Motor neuron (in vitro differentiated cells): ENCODE measurements at places on chromosomes 7 and 10. TPM values are rescaled to one million over a fixed set of nuclear protein-coding genes. Genes with fewer than 3 reads are reported as not detected.

Gene SFRP4
- total RNA-seq: 0.16 and 0.32 TPM in 2 replicates

Gene SORCS1
- 1.0 and 1.2 TPM in 2 replicates for total RNA-seq

Gene CYP2C19
- 0.52 and 0.68 TPM in 2 replicates for total RNA-seq

Gene SLC26A3
- not detected in 2 replicates for total RNA-seq

Gene AKR1C8
- total RNA-seq: 0.09 and 0.16 TPM in 2 replicates

Gene ITIH5
- 2.1 and 2.2 TPM in 2 replicates for total RNA-seq

Gene CRHR2
- 0.30 and 0.80 TPM in 2 replicates for total RNA-seq

- ATAC-seq: peak; percentile 78
Measured at GRCh38 chr10:35040760-35041501, 49.2 kb downstream of the CUL2 start.

DNA sequence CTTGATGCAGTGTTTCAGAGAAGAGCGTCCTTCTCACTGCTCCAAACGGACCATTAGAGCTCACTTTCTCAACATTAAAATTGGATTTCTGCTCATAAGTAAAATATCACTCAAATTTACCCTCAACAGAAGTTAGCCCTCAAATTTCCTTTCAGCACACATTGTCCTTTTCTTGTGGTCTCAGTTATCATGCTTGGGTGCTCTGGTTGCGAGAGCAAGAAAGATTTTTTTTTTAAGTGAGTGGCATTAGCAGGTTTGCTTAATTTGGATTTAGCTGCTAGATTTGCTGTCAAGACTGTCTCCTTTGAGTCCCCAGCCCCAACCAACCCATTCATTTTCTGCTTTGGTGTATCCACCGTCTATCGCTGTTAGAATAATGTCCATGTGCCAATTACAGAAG is 2.6 kb upstream of the CH25H start:
- ATAC-seq: no peak

DNA sequence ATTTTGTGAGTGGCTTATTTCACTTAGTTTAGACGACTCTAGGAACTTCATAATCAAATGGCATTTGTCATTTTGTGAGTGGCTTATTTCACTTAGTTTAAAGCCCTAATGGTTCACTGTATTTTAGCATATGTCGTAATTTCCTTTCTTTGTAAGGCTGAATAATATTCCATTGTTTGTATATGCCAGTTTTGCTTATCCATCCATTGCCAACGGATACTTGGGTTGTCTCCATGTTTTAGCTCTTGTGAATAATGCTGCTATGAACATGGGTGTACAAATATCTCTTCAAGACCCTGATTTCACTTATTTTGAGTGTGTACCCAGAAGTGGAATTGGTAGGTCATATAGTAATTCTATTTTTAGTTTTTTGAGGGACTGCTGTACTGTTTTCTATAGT is 31.8 kb downstream of the DOCK1 start:
- no peak for ATAC-seq

DNA sequence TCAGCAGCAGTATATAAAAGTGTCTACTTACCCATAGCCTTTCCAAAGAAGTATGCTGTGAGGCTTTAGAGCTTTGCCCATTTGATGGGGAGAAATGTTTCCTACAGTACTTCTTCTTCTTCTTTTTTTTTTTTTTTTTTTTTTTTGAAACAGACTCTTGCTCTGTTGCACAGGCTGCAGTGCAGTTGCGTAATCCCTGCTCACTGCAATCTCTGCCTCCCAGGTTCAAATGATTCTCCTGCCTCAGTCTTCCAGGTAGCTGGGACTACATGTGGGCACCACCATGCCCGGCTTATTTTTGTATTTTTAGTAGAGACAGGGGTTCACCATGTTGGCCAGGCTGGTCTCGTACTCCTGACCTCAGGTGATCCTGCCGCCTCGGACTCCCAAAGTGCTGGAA is 101.7 kb upstream of the TMEM26 start:
- no peak for ATAC-seq

GRCh38 chr10:125940515-125940914 is 44.2 kb downstream of the FANK1 start:
- no peak for ATAC-seq

DNA sequence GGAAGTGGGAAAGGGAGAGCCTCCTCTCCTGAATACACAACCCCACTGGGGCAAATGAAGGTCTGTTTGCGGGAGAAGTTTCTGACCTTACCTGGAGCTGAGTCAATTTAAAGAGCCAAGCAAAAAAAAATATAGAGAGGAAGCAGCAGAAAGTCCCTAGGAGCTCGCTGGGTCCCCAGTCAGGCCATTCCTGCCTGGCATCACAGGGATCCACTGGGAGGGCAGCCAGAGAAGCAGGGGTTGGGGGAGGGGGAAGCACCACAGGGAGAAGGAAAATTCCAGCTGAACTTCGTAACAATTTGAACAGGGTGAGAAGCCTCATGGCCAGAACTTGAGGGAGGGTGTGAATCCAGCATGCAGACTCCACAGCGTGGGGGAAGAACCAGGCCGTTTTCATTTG is 298.7 kb downstream of the LRRTM3 start:
- no peak for ATAC-seq

GRCh38 chr10:11178606-11179515 is 161.2 kb downstream of the CELF2 start:
- ATAC-seq: peak; percentile 53

DNA sequence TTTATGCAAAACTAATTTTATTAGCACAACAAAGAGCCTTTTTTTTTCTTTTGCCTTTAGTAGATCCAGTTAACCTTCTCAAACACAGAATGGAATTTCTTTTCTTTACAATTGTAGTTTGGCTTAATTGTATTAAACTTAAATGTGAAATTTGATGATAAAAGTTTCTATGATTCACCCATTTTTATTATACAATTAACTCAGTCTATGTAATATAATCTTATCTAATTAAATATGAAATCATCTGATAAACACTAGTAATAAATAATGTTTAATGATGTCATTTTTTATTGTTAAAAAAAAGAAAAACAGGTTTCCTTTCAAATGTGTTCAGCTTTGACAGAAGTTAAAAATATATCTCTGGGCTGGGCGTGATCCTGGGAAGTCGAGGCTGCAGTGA is 559.1 kb downstream of the PHTF2 start:
- ATAC-seq: no peak
